ENCODE measurements at places on chromosomes 6 and 20.
A peak's percentile ranks its signal among the peaks of the same experiment; 100 is the strongest.

GRCh38 chr6:40550202-40551101 lies 36.7 kb downstream of the LRFN2 start:
- DNase-seq: peak; percentile 72

DNA sequence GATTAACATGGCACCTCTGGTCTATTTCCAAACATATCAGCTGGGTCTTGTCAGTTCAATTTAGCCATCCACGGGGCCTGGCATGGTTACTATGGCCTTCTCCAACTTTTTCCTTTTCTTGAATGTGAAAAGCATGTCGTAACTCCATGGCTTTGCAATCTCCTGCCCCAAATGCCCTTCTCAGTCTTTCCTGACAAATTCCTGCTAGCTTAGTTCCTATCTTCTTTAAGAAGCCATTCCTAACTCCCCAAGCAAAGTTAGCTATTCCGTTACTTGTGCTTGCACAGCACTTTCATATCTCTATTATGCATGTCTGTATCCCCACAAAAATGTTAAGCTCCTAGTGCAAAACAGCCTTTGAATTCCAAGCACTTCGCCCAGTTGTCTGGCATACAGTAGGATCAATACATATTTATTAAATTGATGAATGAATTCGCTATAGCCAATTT lies 105.6 kb downstream of the AIG1 start:
- DNase-seq: no peak

- DNase-seq: no peak
These were observed 361.6 kb upstream of the RUNX2 start for GRCh38 chr6:44966449-44967092.

GRCh38 chr20:62839261-62839660 lies 22.4 kb downstream of the TCFL5 start:
- no peak for DNase-seq

GRCh38 chr20:11246251-11246775 lies 572.5 kb upstream of the JAG1 start:
- no peak for DNase-seq

DNA sequence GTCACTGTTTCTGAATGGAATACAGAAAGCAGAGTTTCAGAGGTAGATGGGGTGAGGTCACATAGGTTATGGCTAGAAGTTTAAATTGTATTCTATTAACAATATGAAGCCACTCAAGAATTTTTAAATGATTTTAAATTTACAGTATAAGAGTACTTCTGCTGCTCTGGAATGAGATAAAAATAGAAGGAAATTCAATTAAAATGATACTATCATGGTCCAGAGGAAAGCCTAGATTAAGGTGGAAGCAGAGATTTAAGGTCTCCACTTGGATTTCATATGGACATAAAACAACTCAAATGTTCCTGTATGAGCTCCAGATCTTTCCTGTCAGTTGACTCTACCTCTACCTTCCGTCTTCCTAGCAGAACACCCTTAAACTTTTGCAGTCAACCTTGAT lies 68.6 kb downstream of the REV3L start:
- DNase-seq: no peak

- DNase-seq: no peak
These were observed 86.4 kb downstream of the ZHX3 start for GRCh38 chr20:41231136-41231535.

DNA sequence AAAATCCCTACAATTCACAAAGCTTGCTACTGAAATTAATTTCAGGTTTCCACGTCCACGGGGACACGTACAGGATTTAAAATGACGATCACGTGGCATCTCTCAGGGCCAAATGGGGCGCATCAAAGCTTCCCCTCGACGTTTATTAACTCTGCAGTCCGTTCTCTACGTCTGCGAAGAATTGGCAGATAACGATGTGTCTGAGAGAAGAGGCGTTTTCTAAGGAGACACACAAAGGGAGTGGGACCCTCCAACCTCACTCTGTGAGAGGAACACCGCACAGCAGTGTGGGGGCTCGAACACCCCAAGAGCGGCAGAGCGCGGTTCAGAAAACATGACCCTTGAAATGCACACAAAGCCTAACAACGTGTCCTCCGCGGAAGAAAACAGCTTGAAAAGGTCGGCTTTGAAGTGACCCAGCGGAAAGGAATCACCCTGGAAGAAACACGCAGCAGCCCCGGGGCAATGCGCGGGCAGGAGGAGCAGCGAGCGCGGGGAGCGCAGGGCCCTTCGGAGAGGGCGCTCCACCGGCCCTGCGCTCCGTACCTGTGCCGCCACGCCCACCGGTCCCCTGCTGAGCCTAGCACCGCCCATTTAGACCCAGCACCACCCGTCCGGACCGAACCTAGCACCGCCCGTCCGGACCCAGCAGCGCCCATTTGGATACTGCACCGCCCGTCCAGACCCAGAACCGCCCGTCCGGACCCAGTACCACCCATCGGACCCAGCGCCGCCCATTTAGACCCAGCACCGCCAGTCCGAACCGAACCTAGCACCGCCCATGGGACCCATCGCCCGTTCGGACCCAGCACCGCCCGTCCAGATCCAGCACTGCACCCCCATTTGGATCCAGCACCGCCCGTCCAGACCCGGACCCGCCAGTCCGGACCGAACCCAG lies 1.1 kb upstream of the AFDN start:
- DNase-seq: peak; percentile 93

DNA sequence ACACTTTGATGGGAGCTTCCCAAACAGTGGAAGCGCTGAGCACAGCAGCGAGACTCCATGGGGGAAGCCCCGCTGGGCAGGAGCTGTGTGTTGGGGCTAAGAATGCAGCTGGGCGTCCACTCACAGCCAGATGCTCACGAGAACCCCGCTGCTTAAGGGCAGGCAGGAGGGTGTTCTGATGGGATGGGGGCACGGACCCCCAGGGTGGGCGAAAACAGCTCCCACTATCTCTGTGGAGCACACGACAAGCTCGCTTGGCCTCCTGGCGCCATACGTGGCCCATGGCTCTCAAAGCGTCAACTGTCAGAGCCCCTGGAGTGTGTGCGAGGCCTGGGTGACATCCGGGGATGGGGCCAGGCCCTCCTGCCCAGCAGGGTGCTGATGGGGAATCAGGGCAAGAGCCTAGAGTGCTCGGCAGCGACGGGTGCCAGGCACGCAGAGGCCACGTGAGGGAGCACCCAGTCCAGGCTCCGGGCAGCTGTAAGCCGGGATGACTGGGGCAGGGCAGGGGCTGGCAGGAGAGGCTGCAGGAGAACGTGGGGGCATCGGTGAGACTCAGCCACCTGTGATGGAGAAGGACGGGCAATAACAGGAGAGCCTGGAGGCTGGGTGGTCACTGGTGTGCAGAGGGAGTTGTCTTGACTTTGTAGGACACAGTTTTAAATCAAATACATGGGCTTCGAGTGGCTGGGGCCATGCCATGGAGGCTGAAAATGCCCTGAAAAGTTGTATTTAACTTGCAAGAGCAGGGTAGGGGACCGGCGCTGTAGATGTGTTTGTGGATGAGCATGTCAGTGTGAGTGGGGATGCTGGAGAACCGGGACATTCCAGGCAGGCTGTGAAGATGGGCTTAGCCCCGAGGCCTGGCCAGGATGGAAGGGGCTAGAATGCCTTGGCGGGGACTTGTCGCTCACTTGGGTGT lies 27.3 kb downstream of the PYGB start:
- DNase-seq: no peak

DNA sequence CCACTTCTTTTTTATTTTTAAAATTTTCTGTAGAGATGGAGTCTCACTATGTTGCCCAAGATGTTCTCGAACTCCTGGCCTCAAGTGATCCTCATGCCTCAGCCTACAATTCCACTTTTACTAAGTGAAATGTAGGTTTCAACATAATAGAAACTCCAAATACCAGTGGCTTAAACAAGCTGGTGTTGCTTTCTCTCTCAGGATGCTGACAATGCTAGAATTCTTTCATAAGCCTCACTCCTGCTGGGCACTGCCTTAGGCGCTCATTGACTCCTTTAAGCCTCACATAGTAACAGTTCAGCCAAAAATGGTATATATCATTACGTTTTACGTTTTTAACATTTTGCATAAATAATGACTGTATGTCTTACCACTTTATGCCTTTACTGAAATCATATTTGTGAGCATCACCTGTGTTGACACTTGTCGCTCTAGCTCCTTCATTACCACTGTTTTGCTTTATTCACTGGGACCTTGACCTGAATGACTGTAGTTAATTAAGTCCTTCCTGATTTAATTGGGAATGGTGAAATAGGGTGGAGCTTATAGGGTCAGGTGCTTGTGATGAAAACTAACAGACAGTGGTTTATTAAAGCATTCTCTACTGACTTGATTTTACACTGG lies 3.9 kb upstream of the CST9 start:
- DNase-seq: no peak

- DNase-seq: no peak
These were observed 1.9 kb downstream of the PHIP start for GRCh38 chr6:79076160-79076559.

GRCh38 chr6:114453737-114454276 lies 111.0 kb upstream of the HS3ST5 start:
- no peak for DNase-seq

DNA sequence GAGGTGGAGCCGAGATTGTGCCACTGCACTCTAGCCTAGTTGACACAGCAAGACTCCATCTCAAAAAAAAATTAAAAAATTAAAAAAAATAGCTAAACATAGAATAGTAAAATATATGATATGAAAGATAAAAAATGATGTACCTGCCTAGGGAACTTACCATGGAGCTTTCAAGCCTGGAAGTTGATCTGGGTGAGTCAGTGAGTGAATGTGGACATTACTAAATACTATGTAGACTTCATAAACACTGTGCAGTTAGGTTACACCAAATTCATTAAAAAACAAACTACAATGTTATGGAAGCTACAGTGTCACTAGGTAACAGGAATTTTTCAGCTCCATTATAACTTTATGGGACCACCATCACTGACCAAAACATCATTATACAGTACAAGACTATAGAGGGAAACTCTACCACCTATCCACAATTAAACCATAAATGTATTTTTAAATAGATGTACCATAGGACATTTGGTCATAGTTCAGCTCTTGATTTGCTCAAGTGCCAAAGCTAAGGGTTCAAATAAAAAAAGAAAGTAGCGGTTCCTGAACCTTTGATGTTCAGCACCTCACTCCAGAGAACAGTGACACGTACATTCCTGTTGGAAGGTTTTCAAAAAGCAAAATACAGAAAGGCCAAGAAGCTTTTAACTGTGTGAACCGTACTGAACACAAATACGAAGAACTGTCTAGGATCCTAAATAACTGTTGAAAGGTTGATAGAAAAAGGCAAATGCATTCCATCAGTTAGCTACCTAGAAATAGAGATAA lies 52.4 kb upstream of the SPDEF start:
- DNase-seq: no peak

GRCh38 chr6:168043848-168044415 lies 35.1 kb downstream of the FRMD1 start:
- DNase-seq: no peak

Data from endodermal cell (in vitro differentiated cells).